Caudate nucleus (tissue), 63 donors: ENCODE measurements at places on chromosomes 11 and 22.
A peak's percentile ranks its signal among the peaks of the same experiment; 100 is the strongest.

DNA sequence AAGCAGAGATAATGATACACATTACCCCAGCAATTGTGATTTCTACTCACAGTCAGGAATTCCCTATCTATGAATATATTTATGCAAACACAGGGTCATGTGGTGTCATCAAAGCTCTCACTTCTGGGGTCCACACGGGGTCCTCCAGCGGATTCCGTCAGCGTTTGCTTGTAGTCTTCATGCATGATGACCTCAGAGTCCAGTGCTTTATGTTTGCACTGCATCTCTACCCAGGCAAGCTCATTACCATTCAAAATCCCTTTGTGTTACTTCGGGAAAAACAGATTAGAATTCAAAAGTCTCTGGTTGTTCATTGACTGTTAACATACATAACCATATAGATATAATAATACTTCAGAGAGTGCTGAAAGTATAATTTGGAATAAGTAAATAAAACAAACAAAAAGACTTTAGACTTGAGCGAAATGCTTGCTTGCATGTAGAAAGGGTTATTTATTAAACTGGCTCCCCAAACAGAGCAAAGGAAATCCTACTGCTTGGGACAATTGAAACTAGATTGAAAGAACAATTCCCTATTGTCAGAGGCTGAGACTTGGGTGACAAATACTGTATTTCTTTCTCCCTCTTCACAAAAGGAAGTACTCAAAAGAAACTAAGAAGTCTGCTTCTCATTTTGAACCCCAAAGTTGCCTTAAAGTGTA lies 423.1 kb downstream of the ETS1 start:
- no peak for DNase-seq

DNA sequence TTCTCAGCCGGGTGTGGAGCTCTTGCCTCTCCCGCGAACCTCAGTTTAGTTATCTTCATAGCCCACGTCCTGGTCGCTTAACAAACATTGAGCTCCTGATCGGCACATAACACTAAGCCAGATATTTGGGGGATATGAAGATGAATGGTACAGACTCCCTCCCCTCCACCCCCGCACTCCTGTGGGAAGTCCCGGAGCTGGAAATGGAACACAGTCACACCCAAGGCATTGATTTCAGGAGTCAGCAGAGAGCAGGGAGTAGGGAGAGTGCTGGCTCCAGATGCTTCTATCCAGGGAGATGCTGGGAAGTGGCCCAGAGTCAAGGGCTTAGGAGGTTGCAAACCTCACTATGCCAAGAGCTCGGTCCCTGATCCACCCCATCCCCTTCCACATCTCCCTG lies 26.1 kb upstream of the CABP7 start:
- peak; percentile 20 for DNase-seq

- DNase-seq: no peak
Observed at GRCh38 chr11:55697817-55698216, 35.8 kb downstream of the OR4C6 start.

DNA sequence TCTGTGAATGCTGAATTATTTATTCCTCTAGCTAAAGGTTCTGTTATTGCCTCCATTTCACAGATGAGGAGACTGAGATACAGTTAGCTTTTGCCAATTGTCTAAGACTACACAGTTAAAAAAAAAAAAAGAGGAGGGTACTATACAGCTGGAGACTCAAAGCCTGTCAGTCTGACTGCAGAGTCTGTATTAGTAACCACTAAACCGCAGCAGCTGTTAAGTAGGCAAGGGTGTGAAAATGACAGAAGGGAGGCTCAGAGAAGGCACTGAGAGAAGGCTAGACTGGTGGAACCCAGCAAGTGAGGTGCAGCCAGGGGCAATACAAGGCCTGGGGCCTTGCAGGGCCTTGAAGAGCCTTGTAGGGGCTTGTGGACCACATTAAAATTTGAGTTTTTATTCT lies 181.2 kb downstream of the CSNK2A3 start:
- no peak for DNase-seq

DNA sequence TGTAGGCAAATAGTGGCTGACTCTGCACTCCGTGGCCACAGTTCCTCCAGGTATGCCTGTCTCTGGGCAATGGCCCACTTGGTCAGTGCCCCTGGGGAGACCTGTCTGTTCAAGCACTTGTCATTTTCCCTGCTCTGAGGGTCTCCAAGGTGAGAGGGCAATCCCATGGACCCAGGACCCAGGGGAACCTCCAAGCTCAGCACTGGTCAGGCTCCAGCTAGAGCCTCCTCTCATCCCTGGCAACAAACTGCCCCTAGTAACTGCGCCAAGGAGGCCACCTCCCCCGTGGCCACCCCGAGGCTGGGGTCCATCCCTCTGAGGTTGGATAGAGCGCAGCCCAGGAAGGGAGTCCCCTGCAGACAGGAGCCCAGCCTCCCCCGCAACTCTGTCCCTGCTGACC lies 713 bp upstream of the ANKK1 start:
- no peak for DNase-seq

- no peak for DNase-seq
Observed at GRCh38 chr22:37968452-37969251, 15.2 kb downstream of the POLR2F start.

GRCh38 chr22:27580311-27580897 lies 221.2 kb downstream of the MN1 start:
- no peak for DNase-seq

- DNase-seq: no peak
Observed at GRCh38 chr22:37300551-37301017, 18.3 kb downstream of the CYTH4 start.

DNA sequence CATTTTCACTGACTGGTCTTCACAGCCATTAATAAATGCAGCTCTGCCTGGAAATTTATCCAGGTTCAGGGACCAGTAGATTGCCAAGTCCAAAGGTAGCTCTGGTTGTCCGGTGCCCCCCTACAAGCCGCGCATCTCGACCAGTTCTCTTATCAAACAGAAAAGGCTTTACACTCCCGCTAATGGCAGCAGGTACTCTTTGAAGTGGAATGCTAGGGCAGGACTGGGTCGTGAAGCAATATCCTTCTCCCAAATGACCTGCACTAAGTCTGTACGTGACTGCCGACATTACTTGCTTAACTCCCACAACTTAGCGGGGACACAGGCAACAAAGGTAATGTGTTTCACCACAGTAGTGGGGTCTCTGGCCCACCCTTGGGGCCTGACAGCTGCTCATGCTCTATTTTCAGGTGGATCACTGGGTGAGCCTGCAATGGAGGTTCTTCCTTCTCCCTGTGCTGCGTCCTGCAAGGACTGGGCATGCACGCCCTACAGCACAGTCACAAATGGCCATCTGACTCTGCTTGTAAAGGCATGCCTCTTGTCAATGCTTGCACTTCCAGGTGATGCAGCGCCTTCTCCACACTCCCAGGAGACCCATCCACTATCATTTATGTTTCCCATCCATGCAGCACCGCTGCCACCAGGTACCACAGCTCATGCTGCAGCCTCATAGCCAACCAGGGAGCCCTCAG lies 96.1 kb upstream of the CTSC start:
- DNase-seq: no peak

DNA sequence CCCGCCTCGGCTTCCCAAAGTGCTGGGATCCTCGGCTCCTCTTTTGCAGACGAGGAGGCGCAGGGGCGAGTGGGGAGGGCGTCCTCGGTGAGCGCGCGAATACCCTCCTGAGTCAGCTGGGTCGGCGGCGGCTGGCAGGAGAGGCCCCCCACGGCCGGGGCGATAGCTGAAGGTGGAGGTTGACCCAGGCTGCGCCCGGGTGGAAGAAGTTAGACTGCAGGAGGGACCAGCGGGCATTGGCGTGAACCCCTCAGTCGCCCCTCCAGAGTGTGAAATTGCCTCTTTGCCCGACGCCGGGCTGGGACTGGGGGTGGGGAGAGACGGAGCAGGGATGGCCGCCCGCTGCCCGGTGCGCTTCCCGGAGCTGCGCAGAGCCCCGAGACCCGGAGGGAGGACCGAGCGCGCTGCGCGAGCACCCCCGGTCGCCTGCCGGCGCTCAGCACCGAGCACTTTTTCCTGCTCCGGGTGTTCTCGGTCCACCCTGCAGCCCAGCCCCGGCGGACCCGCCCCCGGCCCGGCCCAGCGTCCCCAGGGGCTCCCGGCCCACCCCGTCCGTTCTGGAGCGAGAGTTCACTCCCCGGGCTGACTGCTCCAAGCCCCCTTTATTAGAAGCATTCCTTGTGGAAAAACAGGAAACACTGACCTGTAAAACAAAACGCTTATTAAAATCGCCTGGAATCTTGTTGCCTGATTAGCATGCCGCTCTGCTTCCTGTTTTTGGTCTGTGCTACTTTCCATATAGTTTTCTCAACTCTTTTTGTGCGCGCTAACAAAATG lies 13.7 kb upstream of the CPT1A start:
- DNase-seq: no peak

DNA sequence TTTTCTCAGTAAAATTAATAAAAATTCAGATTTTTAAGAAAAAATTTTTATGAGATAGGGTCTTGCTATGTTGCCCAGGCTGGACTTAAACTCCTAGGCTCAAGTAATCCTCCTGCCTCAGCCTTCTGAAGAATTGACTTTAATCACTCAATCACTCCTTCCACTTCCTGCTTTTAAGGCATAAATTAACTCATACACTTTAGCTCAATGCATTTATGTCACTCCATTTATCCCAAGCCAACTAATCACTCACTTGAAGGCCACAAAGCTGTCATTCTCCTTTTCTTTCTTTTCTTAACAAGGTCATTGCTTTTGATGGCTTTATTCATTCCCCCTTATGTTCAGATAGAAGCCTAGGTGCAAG lies 877 bp downstream of the ALG9 start:
- DNase-seq: no peak

DNA sequence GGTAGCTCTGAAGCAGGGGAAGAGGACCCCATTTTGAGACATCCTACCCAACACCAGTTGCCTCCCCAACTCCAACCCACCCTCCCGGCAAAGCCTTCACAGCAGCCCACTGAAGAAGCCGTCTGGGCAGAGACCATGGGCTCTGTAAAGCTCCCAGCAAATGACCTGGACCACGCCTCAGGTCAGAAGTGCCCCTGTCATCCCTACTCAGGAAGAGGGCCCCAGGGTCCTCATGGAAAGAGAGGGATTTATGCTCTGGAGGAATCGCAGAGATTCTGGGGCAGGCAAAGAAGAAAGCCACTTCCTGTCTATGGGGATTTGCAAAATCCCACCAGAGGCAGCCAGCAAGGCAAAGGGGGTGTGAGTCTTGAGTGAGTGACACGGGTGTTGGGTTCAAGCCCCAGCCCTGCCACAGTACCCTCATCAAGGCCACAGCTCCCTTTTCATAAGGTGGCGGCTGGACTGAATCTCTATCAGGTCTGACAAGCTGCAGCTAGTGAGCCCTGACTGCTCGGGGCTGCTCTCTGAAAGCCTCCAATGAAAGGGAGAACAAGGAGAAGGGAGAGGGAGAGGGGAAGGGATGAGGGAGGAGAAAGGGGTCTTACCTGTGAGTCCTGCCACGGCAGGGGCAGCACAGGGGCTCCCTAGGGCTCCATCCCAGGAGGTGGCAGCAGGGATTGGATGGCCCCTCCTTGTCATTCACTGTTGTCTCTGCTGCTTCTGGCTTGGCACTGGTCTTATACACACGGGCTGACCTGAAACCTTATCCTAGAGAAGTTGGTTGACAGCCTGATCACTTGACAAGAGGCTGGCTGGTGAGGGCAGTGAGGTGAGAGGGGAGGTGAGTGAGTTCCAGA lies at the start of gene UCP3:
TSS of gene UCP3 (minus strand) at position 713 of the 857 bp plus-strand sequence. CDS start 2,043 bp downstream, outside the sequence.
- DNase-seq: no peak

GRCh38 chr11:7522546-7522945 lies 8.7 kb downstream of the PPFIBP2 start:
- DNase-seq: no peak

- DNase-seq: peak; percentile 15
Observed at GRCh38 chr11:130213143-130213978, 53.8 kb downstream of the ST14 start.

GRCh38 chr11:58428021-58428420 lies at the start of gene OR5B2:
TSS of gene OR5B2 (minus strand) at chr11:58428121. CDS start at chr11:58423261, 4,860 bp downstream.
- no peak for DNase-seq
